ENCODE measurements at places on chromosomes 12 and 14. TPM values are rescaled to one million over a fixed set of nuclear protein-coding genes. Genes with fewer than 3 reads are reported as not detected.

The PTHLH gene
- total RNA-seq, result not detected

The HOXC5 gene
- total RNA-seq, result not detected

The DYNLL1 gene
- 48.5 TPM for total RNA-seq

The MYBPC1 gene
- total RNA-seq, result 0.78 TPM

DNA sequence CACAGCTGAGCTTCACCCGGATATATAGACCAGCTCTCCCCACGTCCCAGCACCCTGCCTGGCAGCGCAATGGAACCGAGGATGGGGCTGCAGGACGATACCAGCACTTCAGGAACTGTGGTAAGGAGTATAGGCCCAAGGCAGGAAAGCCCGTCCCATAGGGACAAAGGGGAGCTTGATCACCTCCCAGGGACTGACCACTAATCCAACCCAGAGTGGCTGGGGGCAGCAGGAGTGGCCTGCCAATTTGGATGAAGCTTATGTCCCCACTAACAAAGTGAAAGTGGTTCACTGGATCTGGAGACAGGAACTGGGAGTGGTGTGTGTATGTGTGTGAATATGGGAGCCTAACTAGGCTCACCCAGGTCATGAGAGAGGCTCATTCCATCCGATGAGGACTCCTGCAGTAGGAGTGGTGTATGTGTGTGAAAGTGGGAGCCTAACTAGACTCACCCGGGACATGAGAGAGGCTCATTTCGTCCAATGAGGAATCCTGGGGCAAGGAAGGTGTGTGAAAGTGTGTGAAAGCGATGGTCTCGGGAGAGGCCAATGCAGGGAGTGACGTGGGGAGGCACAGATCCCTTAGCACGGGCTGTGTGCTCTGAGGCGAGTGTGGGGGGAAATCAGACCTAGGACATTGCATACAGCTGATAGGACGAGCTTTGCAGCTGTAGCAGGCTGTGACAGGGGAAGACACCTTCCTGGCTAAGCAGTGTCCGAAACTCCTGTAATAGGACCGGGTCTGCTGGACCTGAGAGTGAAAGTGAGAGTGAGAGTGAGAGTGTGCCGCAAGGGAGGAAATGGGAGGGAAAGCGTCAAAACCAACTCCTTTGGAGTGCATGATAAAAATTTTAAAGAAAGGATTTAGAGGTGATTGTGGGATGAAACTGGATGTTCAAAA lies 25.7 kb downstream of the KLRK1 start:
- DNase-seq, result peak; percentile 36

- DNase-seq, result peak; percentile 86
These were observed 5.4 kb upstream of the IRF2BPL start for GRCh38 chr14:77033622-77034589.

- no peak for DNase-seq
These were observed 2.1 kb upstream of the TMEM263 start for GRCh38 chr12:106953352-106954250.

GRCh38 chr14:96089401-96089800 lies 50.2 kb downstream of the C14orf132 start:
- DNase-seq, result no peak

DNA sequence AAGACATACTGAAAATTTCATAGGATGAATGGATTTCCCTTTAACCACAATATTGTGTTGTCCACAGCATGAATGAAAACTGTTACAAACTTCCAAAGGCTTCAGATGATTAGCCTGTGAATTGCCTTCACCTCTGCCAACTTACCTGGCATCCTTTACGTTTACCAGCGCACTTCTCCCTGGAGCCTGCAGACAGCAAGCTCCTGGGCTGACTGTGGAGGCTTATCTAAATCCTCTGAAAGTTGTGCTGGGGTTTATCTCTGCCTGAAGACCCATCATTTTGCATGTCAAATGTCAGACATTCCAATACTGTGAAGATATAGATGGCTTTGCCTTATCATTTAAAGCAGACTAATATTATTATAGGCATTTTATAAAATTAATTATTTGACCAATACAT lies 403.0 kb downstream of the SYT1 start:
- no peak for DNase-seq

DNA sequence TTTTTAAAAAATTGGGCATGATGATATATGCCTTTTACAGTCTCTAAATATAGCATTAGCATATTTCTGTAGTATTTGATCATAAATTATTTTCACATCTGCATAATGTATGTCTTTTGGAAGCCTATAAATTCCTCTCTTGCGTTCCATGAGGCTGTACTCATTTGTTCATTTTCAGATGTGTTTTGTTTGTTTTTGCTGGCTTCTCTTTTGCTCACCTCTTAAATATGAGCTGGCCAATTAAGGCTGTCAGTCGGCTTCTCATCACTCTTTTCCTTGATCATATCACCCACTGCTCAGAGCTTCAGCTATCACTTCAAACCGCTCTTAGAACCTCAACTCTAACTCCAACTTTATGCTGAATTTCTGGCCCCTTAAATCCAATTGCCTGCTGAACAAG lies 6.6 kb downstream of the TMEM263 start:
- DNase-seq, result no peak

DNA sequence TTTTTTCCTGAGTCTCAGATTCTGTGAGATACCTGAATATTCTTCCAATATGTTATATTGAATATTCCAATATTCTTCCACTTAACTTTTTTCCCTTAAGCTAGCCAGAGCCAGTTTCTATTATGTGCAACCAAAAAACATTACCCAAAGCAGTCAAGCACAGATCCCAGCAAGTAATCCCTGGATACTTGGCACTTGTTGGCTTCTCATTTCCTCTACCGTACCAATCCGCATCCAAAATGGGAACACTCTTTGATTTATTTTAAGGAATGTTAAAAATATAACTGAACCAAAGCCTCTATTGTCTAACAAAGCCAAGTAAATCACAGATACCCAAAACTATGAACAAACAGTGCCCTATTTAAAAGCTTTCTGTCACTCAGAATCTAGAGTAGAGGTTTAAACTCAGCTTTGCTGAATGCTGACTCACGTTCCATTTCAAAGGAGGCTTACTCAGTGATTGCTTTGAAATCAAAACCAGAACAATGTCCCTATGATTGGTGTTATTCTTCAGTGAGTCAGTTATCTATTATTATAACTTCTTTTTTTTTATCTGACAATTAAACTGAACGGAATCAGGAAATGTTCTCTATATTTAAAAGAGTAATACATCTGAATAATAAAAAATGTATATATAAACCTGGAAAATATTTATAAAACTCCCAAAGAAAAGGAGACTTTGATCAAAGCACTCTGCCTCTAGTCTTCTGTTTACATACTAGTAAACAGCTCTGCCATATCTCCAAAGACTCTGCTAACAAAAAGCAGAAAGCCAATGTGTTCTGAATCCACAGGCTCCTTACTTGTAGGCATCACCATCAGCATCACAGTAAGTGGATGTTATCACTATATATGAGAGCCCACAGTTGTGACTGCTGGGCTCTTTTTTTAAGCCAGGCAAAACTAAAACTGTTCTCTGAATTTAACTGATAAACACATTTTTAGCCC lies 360.8 kb downstream of the CCDC91 start:
- DNase-seq, result no peak

- DNase-seq, result no peak
These were observed 104.3 kb upstream of the PPFIA2 start for GRCh38 chr12:81863406-81863805.

DNA sequence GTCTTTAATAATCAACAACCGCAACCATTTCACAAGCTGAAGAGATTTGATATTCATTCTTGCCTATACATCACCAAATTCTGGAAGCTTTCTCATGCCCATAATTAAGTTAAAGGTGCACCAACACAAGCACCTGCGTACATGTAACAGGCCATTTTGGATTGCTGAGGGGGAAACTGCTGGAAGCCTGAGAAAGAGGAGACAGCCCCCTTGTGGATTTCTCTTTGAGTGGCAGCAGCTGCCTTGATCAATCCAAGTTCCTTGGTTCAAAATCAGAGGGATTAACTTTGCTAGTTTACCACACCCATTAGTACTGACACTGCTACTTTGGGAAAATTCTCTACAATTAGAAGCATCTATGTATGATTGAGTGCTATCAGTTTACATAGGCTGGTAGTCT lies 321.1 kb downstream of the NOVA1 start:
- DNase-seq, result no peak

DNA sequence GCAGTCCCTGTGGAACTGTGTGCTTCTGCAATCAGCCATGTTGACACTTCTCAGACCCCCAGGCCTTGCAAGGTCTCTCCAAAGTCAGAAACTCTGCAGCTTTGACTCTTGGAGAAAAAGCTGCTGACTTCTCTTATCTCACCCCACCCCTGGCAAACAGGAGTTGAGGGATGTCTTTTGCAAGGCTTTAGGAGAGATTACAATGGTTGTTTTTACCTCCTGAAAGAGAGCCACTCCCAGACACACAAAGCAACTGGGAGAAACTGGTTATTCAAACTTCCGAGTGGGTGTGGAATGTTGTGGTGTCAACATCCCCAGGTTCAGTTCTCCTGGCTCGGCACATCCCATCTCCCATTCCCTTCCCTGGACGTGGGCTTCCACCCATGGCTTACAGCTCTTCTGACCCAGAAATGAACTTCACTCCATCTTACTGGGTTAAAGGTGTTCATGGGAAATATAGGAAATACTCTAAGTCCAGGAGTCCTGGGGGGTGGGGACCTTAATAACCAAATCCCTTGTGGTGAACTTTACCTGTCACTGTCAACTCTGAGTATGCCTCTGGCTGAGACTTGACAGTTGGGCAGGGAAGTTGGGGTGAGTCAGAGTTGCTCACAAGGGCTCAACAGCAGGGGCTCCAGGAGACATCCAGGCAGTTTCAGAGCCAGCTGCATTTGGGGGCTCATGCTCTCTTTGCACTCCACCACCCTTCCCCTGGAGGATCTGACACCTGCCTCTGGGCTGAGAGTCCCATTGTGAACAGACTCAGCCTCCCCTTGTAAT lies 41.9 kb downstream of the CCDC177 start:
- DNase-seq, result no peak

- no peak for DNase-seq
These were observed 30.4 kb upstream of the SIX1 start for GRCh38 chr14:60679566-60680258.

DNA sequence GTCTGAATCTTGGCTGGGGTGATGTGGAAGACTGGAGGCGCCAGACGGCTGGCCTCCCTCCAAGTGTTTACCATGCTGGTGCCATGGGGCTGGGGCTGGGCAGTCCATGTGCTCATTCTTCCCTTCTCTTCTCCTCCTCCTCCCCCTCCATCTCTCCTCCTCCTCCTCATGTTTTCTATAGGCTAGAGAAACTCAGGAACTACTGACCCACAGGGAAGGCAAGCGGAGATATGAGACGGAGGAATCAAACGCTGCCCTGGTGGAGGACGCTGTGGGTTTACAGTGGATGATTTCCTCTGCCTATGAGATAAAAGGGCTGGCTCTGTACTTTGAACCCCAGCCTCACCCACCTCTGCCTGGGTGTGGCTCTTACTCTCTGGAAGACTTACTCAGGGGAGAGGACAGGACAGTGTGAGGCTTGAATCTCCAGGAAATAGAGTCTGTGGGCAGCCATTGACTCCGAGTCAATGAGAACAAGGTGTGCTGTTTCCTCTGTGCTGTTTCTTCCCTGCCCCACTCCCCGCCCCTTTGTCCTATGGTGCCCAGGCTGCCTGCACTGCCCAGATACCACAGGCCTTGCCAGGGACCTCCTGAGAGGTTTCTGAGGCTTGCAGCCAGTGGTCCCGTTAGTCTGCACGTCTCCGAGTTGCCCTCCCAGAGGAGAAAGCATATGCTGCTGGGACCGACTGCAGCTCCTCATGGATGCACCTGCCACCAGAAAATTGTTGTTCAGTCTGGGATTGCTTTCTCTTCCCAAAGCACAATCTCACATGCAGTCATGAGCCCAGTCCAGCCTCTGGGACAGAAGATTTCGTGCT lies 132.6 kb upstream of the ARHGAP5 start:
- DNase-seq, result no peak

DNA sequence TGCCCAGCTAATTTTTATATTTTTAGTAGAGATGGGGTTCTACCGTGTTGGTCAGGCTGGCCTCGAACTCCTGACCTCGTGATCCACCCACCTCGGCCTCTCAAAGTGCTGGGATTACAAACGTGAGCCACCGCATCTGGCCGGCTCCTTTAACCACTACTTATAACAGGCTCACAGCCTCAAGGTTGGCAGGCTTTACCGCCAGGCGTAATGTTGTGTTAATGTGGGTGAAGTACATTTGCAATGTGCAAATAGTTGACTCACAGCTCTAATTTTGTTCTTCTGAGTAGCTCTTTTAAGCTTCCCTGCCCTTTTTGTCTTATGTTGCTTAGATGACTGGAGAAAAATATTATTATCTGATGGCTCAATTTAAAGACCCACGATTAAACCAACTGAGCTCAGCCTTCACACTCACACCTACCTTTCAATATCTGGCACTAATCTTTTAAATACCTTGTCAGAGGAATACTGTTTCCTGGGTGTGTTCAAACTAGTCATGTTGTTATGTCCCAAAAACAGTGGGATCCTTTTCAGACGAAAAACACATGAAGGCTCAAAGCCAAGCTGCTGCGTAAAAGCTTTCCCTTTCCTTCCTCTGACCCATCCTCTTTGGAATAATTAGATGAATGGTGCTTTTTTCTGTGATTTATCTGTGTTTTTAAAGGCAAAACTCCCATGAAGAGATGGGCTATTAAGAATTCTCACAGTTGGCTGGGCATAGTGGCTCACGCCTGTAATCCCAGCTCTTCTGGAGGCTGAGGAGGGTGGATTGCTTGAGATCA lies 57.2 kb upstream of the USP44 start:
- DNase-seq, result peak; percentile 83

- no peak for DNase-seq
These were observed 117.7 kb downstream of the OTOGL start for GRCh38 chr12:80217011-80217535.

DNA sequence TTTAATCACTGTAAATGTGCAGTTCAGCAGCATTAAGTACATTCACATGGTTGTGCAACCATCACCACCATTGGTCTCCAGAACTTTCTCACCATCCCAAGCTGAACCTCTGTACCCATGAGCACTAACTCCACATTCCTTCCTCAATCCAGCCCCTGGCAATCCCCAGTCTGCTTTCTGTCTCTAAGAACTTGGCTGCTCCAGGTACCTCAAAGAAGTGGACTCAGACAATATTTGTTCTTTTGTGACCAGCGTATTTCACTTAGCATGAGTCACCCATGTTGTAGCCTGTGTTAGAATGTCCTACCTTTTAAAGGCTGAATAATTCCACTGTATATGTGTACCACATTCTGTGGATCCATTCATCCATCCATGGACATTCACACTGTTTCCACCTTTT lies 64.6 kb downstream of the SLC24A4 start:
- DNase-seq, result no peak

DNA sequence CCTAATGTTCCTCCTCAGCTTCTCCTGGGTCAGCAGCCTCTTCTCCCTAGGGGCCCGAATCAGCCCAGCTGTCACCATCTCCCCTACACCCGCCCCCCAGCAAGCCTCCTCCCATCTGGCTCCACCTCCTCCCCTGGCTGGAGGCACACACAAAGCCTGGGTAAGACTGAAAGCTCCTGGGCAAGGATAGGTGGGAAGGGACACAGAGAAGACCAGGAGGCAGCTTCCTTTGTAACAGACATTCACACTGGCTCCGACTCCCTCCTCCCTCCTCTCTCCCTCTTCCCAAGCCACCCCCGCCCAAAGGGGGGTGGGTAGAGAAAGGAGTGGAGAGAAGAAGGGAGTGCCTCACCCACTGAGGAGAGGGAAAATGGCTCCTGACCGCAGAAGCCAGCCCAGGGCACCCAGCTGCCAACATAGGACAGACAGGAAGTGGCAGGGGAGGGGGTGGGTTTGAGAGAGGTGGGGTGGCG lies 4.0 kb downstream of the CHD4 start:
- peak; percentile 22 for DNase-seq

Data from body of pancreas (tissue), 4 donors.